GM13976 (cell line): ENCODE measurements at places on chromosomes 6 and 20.

GRCh38 chr6:67956352-67956751 lies 678.7 kb upstream of the ADGRB3 start:
- DNase-seq = no peak

- DNase-seq = no peak
Measured at GRCh38 chr6:62714112-62714511, 428.1 kb upstream of the KHDRBS2 start.

- peak; percentile 55 for DNase-seq
Measured at GRCh38 chr20:56247954-56248782, at the start of gene MC3R. Gene MC3R (plus strand): TSS chr20:56248732. CDS start chr20:56248844, 112 bp downstream.

DNA sequence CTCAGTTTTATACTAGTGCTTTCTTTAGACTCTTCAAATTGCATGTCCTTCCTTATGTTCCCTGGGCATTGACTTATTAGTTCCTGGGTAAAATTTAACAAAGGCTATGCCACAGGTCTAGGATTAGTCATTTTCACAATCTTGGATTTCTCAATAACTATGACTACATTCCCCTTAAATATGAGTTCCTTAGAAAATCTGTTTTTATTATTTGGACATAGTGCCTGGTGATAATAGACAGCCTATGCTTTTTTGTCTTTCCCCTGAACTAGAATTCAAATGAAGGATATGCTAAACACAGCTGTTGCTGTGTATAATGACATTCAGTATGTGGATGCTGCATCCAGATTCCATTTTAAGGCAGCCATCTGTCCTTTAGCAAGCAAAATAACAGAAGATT lies 1252.8 kb upstream of the GJE1 start:
- no peak for DNase-seq

GRCh38 chr20:50498071-50498776 lies 12.0 kb upstream of the PTPN1 start:
- DNase-seq = no peak

GRCh38 chr6:52254731-52255378 lies 10.6 kb upstream of the IL17F start:
- DNase-seq = no peak

GRCh38 chr6:24357336-24358218 lies at the start of gene DCDC2:
Gene DCDC2 (minus strand): TSS chr6:24358059. CDS start chr6:24357750, 309 bp downstream.
- peak; percentile 37 for DNase-seq

GRCh38 chr6:34919651-34920050 lies 30.6 kb downstream of the ANKS1A start:
- no peak for DNase-seq

GRCh38 chr6:82353848-82354247 lies 9.8 kb upstream of the TPBG start:
- DNase-seq = no peak

DNA sequence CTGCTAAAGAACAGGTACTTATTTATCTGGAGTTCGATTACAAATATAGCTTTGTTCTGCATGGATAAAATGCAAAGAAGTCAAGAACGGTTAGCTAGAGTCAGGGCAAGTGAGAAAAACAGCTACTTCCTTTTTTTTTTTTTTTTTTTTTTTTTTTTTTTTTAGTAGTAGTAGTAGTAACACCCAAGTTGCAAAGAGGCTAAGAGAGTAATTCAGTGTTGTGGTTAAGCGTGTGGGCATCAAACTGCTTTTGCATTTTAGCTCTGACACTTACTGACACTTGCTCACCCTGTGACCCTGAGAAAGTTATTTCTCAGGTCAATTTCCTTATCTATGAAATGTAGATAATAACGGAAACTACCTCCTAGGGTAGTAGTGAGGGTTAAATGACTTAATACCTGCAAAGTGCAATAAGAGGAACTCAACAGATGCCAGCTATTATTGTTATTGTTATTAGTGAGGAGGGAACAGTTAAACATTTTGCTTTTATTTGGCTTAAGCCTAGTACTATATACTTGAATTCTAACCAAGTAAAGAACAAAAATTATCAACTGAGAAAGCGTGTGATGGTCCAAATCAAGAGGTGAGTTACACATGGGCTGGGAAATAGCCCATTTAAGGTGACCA lies 86.7 kb upstream of the BACH2 start:
- DNase-seq = no peak

DNA sequence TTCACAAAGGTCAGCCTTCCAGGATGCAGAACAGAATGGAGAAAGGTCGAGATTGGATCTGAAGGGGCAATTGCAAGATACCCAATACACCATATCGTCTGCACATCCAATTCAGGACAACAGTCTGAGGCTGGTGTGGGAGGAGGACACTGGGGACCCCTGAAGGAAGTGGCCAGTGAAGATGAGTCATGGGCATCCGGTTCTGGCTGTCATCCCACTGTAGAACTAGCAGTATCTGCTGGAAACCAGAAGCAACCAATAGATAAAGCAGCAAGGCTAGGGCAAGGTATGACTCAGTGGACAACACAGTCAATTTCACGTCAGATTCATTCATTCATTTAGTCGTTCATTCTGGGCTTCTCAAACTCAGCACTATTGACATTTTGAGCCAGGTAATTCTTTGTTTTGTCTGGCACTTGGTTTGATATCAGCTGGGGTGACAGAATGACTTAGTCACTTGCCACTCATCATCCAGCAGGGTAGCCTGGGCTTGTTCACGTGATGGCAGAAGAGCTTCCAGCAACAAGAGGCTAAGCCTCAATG lies 30.3 kb upstream of the SHLD1 start:
- DNase-seq = no peak

GRCh38 chr20:63124092-63124781 lies 91.7 kb downstream of the YTHDF1 start:
- no peak for DNase-seq

DNA sequence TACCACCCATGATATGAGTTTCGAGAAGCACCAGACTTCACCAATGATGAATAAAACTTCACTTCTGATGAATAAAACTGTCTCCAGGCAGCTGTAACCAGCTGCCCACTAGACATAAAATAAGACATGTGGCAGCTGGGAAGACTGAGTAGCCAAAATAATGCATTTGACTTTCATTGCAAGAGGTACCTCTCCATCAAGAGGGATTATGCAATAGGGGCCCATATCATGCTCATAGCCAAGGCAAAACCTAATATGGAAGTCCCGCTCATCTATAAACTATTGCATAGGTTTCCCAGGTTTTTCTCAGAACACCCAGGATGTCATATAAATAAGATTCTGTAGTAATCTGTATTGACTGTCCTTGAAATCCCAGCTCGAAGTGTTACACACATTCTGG lies 155.5 kb downstream of the SIM1 start:
- no peak for DNase-seq

- no peak for DNase-seq
Measured at GRCh38 chr6:106147476-106147875, 61.3 kb downstream of the PRDM1 start.

GRCh38 chr6:1763404-1763803 lies 153.7 kb downstream of the FOXC1 start:
- no peak for DNase-seq

GRCh38 chr20:10777710-10778109 lies 103.9 kb upstream of the JAG1 start:
- no peak for DNase-seq

DNA sequence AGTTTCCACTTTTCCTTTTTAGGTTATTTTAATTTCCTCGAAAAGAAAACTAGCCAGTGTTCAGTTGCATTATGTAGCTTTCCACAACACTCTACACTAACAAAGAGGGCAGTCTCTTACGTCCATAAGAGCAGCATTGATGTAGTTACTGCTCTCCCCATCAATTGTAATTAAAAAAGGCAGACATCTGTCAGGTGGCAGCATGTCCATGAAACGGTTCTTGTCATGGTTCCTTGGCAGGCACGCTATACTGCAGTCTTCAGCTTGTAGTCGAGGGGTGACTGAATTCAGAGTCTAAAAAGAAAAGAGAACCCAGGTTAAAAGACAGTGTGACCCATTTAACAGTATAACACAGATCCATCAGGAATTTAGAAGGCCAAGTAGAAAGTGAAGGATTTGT lies 80.1 kb upstream of the THEMIS start:
- DNase-seq = no peak

GRCh38 chr6:5644523-5645185 lies 362.1 kb downstream of the NRN1 start:
- no peak for DNase-seq

- DNase-seq = no peak
Measured at GRCh38 chr20:49712118-49712517, 1.6 kb downstream of the B4GALT5 start.

GRCh38 chr6:144064402-144065212 lies 30.8 kb downstream of the SF3B5 start:
- peak; percentile 69 for DNase-seq

DNA sequence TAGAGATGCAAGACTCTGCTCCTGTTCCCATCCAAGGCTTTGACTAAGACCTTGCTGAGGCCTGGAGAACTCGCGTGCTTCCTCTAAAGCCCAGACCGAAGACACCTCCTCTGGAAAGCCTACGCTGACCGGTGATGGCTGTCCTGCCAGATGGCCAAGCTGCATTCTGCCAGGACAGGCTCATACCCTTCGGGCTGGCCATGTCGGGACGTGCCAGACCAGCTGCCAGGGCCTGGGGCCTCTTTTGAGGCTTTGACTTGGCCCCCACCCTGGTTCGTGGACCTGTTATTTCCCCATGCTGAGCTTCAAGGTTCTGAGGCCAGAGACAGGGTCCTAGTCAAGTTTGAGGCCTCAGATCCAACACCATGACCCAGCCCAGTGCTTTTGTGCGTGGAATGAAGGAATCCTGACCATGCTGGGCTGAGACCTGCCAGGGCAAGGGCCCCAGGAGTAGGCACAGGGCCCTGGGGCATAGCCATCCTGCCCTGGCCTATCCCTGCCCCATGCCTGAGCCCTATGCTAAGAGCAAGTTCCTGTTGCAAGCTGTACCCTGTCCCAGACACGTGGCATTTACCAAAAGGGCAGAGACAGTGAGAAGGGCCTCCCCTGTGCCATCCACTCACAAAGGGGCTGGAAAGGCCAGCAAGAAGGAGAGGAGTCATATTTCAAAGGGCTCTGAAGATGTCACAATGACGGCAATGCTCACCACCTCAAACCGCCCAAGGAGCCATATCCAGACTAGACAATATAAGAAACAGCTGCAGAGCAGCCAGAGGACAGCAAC lies 42.8 kb downstream of the MRPL14 start:
- DNase-seq = no peak

DNA sequence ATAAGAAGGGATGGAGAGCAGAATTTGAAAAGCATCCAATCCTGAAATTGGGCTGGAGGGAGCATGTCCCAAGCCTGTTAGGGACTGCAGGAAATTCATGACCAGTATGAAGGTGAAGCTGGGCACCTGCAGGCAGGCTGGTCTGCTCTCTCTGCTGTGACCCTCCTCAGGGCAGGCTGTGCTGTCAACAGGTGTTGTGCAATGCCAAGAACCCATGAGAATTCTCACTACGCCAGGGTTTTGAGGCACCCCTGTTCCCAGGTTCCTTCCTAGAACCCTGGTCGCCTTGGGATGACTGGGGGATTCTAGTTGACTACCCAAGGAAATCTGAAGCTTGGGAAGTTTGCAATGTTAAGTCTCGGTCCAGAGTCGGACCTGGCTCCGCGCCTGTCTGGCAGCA lies 13.3 kb upstream of the MAS1L start:
- no peak for DNase-seq

DNA sequence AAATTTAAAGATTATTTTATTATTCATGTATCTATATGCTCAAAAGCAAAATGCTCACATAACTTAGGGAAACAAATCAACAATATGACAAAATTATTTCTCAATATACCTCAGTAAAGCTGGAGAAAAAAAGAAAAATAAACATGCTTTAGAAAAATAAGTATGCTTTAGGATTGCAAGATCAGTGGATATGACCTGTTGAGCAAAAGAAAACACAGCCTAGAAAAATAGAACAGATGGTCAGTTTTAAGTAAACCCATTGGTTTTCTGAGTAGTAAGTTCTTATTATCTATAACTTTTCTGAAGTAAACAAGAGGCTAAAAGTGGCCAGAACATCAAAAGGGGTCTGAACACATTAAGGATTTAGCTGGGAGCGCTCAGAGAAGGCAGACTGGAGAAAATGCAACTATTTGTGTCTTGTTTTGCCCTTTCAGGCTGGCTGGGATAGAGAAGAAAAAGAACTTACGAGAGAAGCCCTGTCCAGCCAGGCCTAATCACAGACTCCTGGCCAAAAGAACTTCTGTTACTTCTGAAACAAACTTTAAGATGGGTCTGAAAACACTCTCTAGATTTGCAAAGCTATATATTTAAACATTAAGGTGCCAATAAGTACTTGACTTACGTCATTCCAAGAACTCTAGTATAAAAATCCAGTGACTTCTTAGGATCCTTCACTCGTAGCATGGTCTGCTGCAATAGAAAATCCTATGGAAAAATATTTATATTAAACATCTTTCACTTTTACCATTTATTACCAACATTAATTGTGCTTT lies 16.5 kb downstream of the GLO1 start:
- no peak for DNase-seq

- no peak for DNase-seq
Measured at GRCh38 chr6:71399279-71399678, 110.7 kb downstream of the OGFRL1 start.

- no peak for DNase-seq
Measured at GRCh38 chr6:150511313-150511712, 88.4 kb upstream of the PLEKHG1 start.
